ENCODE measurements at places on chromosomes 1 and 21. TPM values are rescaled to one million over a fixed set of nuclear protein-coding genes. Genes with fewer than 3 reads are reported as not detected.

Gene TIE1
- total RNA-seq, result under 0.01 TPM

Gene VSIG8
- not detected for total RNA-seq

Gene CASQ2
- not detected for total RNA-seq

DNA sequence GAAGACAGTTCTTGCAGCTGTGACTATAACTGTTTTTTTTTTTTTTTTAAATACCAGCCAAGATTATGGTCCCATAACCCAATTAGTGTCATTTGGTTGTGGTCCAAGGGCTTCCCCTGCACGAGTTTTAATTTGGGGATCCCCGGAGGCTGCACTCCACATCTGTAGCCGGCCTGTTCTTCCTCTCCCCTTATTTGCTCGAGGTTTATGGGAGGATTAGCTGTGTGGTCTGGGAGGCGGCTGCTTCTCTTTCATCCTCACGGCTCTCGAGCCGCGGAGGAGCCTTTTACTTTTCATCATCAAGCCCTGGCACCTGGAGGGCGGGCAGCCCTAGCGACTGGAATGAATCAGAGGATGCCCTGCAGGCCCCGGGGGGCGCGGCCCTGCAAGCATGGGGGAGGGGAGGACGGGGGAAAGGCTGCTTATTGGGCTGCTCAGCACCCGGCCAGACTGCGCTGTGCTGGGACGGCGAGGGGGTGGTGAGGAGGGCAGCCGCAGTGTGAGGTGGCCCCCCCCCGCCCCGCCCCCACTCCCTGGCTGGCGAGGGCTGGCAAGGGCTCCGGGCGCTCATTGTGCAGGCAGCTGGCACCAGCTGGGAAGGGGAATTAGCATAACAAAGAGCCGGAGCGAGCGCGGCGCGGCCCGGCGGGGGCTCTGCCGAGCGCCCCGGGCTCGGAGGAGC, 18.5 kb downstream of the SERTAD4 start:
- peak; percentile 55 for DNase-seq

- no peak for DNase-seq
Observed at GRCh38 chr1:35178874-35179380, 14.0 kb downstream of the SFPQ start.

DNA sequence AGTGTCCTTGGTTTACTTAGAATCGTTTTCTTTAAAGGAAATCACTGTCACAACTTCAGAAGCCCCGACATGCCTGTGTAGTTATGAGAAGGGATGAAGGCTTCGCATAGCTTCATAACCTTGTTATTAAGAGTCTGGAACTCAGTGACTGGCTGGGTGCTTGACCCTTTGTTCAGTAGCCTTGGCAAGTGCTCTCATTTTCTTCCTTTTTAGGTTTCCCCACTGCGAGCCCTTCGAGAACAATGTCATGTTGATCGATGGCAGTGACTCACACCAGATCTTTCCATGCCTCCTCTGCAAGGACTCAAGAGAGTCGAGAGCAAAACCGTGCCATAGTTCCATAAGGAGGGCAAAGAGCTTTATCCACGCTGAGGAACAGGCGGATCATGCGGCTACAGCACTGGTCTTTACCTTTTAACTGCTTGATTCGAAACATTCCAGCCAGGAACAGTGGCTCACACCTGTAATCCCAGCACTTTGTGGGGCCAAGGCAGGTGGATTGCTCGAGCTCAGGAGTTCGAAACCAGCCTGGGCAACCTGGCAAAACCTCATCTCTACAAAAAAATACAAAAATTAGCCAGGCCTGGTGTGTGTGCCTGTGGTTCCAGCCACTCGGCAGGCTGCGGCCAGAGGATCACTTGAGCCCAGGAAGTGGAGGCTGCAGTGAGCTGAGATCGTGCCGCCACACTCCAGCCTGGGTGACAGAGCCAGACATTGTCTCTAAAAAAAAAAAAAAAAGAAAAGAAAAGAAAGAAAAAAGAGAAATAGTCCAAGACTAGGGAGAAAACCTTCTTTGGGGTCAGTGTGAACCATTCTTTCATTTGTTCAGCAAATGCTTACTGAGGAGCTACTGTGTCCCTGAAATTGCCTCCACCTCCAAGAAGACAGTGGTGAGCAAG, 95.4 kb upstream of the ERRFI1 start:
- peak; percentile 96 for DNase-seq

Gene BCAR3
- 36.4 TPM for total RNA-seq

- no peak for DNase-seq
Observed at GRCh38 chr21:25300632-25301031, 306.6 kb downstream of the MRPL39 start.

DNA sequence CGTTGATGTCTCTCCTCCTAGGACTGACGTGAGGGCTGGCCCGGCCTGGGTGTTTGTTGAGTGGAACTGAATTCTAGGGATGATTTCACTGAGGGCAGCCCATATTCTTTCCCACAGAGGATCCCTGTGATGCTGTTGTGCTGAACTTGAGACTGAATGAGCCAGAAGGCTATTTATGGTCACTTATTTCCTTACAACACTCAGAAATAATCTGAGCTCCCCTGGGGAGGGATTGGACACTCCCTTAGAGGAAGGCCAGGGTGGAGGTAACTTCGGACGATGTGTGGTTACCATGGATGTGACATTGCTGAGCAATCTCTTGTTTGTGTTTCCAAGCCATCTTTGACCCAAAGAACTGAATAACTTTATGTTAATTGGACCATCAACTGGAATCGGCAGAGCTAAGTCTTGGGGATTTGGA, 5.1 kb upstream of the TMCO4 start:
- DNase-seq, result no peak

Gene MRPS6
- 31.2 TPM for total RNA-seq

DNA sequence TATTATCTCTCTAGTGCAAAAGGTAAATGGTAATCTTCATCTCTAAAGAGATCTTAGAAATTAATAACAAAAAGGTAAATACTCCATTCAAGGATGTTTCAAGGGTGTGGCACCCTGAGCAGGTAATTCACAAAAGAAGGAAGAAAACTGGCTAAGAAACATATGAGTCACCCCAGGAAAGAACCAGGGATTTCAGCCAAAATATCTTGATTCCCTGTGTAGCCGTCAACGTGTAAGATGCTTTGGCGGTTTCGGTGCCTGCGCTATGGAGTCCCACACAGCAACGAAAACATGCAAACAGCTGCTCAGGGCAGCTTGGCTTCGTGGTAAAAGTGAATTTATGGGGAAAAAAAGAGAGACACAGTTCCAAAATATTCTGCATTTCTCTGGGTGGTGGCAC, 3.7 kb downstream of the ITGB2 start:
- no peak for DNase-seq

GRCh38 chr1:18326211-18326897, 154.4 kb upstream of the KLHDC7A start:
- no peak for DNase-seq

DNA sequence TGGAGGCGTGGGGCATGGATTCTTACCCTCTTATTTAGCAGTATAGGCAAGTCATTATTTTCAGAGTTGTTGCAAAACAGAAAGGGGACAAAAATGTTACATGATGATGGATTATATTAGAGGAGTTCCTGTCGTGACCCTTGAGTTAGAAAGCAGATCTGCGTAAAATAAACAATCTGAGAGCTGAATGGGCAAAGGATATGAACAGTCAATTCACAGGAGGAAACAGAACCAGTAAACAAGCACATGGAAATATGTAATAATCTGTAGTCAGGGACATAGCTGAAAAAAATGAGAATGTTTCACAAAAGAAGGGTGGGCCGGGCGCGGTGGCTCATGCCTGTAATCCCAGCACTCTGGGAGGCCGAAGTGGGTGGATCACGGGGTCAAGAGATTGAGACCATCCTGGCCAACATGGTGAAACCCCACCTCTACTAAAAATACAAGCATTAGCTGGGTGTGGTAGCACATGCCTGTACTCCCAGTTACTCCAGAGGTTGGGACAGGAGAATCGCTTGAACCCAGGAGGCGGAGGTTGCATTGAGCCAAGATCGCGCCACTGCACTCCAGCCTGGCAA, 20.9 kb downstream of the RCAN1 start:
- DNase-seq, result peak; percentile 76

DNA sequence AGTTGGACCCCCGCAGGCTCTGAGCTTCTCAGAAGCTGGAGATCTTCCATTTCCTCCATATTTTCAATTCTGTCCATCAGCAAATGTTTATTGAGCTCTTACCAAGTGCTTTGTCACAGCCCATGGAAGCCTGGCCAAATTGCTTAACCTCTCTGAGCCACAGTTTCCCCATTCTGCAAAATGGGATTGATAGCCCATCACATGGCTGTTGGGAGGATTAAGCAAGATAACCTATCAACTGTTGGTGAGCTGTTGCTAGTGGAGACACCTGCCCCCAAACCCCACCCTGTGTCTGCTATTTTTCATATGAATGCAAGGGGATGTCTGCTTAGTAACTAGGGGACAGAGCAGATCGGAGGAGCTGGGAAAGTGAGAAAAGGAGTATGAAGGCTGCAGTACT, 38.3 kb downstream of the CD34 start:
- DNase-seq, result no peak

DNA sequence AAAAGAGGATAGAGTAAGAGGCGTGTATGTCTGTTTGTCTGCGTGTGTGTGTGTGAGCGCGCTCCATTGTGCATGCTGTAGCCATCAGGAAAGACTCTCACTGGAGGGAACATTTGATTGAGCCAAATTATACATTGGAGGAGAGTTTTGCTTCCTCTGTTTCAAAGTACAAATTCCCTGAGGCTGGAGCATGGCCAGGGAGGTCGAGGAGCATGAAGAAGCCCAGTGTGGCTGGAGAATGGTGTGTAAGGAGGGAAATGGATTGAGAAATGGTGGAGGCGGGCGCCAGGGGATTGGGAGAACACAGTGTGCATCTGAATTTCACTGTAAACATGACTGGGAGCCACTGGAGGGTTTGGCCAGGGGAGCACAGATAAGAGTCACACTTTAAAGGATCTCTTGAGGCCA, 22.1 kb upstream of the EFNA1 start:
- DNase-seq, result no peak

Gene LYPD8
- total RNA-seq, result under 0.01 TPM

Gene SELL
- not detected for total RNA-seq

DNA sequence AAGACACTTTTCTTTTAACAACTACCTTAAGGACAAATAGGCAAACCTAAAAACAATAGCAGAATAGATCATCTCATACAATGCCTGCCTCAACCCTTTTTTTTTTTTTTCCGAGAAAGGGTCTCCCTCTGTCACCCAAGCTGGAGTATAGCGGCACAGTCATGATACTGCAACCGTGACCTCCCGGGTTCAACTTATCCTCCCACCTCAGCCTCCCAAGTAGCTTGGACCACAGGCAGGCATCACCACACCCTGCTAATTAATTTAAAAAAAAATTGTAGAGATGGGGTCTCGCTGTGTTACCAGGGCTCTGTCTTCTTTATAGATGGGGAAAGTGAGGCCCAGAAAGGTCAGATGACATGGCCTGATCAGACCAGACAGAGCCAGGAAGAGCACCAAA, 7.9 kb downstream of the SH3BGRL3 start:
- DNase-seq, result no peak

Gene EDEM3
- 41.9 TPM for total RNA-seq

DNA sequence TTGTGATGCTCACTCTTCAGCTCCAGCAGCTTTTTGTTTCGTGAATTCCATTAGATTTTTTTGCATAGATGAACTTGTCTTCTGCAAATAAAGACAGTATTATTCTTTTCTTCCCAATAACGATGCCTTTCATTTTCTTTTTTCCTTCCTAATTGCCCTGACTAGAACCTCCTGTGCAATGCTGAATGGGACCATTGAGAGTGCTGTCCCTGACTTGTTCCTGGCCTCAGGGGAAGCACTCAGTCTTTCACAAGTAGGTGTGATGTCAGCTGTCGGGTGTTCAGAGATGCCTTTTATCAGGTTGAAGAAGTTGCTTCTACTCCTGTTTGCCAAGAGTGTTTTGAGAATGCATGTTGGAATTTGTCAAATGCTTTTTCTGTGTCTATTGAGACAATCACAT, 64.3 kb upstream of the ADARB1 start:
- no peak for DNase-seq

DNA sequence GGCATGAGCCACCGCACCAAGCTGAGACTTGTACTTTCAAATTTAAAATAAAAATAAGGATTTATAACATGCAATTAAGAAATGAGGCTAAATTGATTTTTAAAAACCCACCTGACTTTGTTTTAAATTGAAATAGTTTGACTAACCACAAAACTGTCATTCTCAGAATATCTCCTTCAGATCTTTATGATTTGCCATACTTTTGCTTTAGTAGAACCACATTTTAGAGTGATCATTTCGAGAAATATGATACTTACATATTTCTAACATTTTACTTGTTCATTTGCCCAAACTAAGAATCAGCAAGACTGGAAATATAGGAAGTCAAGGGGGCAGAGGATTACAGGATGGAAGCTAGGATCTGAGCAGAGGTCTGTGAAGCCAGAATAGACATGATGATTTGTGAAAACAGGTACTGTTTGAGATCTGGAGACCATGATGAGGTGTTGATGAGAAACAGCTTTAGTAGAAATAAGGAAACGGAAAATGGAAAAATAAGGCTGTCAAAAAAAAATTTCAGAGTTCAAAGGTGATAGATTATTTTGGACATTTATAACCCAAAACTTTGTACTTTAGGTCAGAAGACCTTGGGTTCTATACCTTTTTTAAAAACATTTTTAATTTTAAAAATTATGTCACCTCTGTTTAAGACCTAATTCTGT, 44.8 kb downstream of the GIPC2 start:
- no peak for DNase-seq

GRCh38 chr1:43537423-43538142, 6.9 kb downstream of the PTPRF start:
- DNase-seq, result no peak

Gene HMCN1
- total RNA-seq, result 5.2 TPM

Gene CR1
- total RNA-seq, result under 0.01 TPM

GRCh38 chr1:241611063-241611462, 29.1 kb downstream of the CHML start:
- DNase-seq, result peak; percentile 75

Gene GJA9
- total RNA-seq, result not detected

DNA sequence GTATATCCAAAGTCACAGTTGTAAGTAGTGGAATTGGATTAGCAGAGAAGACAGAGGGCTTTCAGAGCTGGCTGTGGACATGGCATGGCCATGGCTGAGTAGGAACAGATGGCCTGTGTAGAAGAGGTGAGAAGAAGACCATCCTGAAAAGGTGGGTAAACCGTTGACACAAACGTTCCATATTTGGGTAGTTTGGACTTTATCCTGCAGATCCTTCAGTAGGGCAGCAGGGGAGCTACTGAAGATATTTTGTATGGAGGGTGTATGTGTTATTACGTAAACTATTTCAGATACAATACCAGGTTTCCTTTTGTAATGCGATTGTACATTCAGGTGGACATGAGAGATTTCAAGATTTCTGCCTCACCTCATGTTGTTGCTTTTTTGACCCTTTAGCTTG, 1.6 kb downstream of the UTP11 start:
- DNase-seq, result no peak

- no peak for DNase-seq
Observed at GRCh38 chr1:10515301-10515975, 40.7 kb downstream of the PEX14 start.

DNA sequence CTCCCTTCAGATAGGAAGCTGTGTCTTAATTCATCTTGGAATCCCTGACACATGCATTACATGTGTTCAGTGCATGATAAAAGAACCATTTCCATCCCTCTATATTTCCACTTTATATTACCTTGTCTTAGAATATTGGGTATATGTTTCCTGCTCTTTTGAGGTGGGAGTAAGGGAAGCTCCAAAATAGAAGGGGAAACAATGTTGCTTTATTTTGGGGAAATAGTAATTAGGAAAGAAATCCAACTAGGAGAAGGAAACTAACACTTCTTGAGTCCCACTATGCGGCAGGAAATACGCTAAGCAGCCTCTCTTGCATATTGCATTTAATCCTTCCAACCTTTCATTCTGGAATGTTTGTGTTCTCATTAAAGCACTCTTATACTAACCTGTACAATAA, 89.4 kb upstream of the VAV3 start:
- no peak for DNase-seq

Gene KRTAP10-5
- not detected for total RNA-seq
